Activated CD4-positive, alpha-beta T cell treated with anti-CD3 and anti-CD28 coated beads, Interleukin-2, amount 50 U/mL, for 4 hours (primary cell): ENCODE measurements at places on chromosomes 1 and 21.
A peak's percentile ranks its signal among the peaks of the same experiment; 100 is the strongest.

DNA sequence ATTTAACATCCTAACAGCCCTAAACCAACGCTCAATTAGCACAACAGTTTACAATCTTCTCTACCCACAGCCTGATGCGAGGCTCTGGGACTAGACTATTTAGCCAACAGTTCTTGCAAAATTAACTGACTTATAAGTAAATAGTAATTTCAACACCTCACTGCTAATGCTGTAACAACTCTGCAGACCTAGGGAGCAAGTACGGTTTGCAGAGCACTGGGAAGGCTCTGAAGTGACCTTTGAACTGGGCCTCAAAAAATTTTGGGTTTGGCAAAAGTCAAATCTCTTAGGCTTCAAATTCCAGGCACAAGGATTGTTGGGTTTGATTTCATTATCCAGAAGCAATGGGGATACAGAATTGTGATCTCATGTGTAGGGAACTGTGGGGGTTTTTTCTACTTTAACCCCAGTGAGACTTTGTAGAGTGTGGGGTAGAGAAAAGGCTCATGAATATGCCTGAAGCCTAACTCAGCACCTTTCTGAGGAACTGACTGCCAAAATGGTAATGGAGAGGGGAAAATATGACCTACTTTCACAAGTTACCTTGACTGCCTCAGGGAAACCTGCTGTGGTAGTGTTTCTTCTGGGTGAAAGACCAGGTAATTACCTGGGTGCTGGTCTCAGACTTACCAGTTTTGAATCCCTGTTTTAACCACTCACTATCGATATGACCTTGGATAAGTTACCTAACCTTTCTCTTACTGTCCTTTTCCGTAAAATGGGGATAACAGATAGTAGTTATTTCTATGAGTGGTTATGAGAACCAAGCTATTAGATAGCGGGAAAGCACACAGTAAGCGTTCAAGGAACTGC, 889 bp upstream of the TXLNA start:
- no peak for DNase-seq

DNA sequence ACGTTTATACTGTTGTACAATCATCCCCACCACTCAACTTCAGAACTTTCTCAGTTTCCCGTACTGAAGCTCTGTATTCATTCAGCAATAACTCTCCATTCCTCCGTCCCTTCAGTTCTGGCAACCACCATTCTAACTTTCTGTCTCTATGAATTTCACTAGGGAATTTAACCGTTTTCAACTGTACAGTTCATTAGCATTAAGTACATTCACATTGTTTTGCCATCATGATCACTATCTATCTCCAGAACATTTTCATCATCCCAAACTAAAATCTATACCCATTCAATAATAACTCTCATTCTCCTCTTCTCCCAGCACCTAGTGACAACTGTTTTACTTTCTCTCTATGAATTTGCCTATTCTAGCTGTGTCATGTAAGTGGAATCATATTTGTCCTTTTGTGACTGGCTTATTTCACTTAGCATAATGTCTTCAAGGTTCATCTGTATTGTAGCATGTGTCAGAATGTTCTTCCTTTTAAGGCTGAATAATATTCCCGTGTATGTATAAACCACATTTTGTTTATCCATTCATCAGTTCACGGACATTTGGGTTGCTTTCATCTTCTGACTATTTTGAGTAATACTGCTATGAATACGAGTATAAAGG, 75.0 kb downstream of the CEP350 start:
- no peak for DNase-seq

DNA sequence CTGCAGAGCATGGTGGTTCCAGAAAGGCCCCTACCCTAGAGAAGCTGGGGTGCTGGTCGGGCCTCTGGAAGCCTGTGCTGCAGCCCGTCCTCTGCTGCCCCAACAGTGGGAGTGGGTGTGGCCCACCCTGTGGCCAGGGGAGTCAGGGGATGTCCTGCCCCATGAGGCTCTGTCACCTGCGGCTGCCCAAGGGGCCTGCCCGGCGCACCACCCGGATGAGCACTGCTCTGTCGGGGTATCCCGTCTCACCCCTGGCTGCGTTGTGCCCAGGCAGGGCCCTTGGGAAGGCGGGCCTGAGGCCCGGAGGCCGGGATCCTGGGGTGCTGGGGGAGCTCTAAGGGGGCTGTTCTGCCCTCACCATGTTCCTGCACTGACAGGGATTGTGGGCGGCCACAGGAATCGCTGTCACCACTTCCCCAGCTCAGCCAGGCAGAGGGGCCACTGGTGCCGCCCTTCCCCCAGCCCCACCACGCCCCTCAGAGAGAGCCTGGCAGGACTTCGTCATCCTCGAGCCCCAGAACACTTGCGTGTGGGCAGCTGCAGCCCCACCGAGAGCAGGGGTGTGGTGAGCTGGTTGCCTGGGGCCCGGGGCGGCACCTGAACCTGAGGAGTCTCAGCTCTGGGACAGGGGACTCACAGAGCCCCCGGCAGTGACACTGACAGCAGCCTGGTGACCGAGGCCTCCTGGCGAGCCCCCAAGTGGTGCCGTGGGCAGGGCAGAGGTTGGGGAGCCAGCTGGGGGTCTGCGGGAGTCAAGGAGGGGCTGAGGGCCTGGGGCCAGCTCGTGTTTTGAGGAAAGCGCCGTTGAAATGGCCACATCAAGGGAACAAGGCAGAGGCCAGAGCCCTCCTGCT, 20.2 kb downstream of the PANK4 start:
- no peak for DNase-seq

DNA sequence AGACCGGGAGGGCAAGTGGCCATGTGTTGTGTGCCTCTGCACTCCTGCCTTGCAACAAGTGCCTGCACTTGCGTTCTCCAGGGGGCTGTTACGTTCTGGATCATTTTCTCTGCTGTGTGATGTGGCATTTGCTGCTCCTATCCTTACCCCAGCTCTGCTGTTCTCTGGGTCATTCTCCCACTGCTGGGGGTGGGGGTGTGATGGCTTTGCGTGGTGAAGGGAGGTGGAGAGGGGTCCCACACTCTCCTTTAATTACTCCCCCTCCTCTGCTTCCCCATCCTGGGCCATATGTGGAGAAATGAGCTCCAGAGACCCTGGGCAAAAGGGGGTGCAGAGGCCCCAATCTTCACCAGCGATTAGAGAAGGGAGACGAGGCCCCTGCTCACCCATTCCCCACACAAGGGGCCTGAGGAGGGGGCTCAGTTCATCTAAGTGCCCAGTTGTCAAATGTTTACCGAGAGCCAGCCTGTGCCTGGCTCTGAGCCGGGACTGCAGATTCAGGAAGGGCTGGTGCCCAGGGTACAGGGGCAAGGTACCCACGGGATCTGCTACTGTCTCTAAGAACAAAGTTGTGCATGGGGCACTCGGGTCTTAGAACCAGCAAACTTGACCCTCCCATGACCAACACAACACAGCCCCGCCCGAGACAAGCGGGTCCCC, 355.4 kb downstream of the PTPRU start:
- no peak for DNase-seq

GRCh38 chr1:187877220-187877619, 1048.5 kb downstream of the PLA2G4A start:
- DNase-seq: no peak

DNA sequence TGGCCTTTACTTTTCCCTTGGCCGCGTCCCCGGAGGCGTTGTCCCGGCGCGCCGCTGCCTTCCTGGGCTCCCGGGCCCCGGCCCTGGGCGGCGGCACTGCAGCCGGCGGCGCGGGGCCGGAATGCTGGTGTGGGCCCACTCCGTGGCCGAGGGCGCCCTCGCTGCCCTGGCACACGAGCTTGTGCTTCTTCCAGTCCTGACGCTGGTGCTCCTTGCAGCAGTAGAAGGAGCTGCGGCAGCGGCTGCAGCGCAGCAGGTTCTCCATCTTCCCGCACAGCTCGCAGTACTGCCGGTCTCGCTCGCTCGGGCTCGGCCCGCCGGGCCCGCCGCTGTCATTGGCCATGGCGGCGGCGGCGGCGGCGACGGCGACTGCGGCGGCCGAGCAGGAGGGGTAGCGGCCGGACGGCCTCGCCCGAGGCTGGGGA, 529 bp downstream of the EGLN1 start:
- DNase-seq: peak; percentile 36

GRCh38 chr21:29295066-29295650, 3.6 kb upstream of the BACH1 start:
- peak; percentile 12 for DNase-seq

- no peak for DNase-seq
These were observed 196.0 kb downstream of the RPS6KC1 start for GRCh38 chr1:213247038-213247437.

DNA sequence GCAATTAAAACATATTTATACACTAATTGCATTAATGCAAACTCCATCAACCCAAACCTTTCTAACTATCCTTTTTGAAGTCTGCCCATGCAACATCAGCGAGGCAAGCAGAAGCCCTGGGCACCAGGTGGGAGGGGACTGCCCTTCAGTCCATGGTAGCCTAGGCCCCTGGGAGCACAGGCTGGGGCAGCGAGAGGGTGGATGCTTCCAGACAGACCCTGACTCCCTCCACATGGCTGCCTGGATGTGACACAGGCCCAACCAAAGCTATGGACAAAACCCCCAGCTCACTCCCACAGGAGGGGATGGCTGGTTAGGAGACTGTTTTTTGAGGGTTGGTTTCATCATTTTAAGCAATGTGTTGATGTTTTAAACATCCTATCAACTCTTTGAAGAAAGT, 17.8 kb upstream of the LRRC47 start:
- DNase-seq: no peak

GRCh38 chr1:181179987-181180365, 91.5 kb downstream of the IER5 start:
- DNase-seq: peak; percentile 32

GRCh38 chr1:102183711-102184110, 187.0 kb upstream of the OLFM3 start:
- DNase-seq: no peak

GRCh38 chr1:40887012-40887378, 24.8 kb upstream of the CITED4 start:
- no peak for DNase-seq

- no peak for DNase-seq
These were observed 32.3 kb upstream of the GFI1 start for GRCh38 chr1:92519043-92519442.

DNA sequence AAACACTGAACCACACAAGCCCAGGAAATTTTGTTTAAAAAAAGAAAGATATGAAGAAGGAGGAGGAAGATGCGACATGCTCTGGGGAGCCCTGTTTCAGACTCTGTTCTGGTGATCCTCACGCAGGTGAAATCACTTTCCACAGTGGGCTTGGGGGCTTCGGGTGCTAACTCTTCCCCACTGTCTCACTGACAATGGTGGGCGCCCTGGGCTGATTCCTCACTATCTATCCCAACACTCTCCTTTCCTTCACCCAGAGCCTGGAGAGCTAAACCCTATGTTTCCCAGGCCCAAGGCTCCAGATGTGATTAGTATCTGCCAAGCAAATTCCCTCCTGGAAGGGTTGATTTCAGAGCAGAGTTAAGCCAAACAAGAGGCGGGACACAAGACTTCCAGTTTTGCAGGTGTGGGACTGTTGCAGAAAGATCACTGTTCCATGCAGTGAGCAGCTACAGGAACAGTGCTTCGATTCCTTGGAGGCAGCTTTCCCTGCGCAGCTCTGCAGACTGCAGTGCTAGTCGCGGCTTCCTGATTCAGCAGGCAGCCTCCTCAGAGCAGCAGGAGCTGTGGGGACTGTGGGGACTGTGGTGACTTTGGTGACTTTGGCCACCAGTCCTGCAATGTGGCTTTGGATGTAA, 168.3 kb downstream of the RHOU start:
- no peak for DNase-seq

DNA sequence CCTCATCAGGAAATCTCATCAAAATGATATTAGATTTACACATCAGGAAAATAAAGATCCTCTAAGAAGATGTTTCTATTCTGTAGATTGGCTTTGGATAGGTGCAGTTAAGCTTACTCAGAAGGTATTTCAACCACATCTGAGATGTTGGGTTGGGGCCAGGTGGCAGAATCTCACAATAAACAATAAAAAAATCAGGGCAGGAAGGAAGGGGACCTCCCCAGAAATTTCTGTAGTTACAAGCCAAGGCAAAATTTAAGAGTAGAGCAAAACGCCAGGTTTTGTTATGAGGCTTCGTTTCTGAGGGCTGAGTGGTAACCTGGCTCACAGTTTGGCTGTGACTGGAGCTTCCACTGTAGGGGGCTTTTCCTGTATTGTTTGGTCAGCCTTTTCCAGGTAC, 84.8 kb downstream of the HUNK start:
- no peak for DNase-seq

- no peak for DNase-seq
These were observed 9.3 kb downstream of the TMCC2 start for GRCh38 chr1:205236951-205237475.

GRCh38 chr1:78284354-78284753, 206.4 kb upstream of the PTGFR start:
- no peak for DNase-seq

- DNase-seq: no peak
These were observed 6.4 kb upstream of the DUSP12 start for GRCh38 chr1:161743231-161743630.

GRCh38 chr1:225522588-225523262, 94.9 kb upstream of the LBR start:
- DNase-seq: no peak

- no peak for DNase-seq
These were observed 16.0 kb downstream of the VANGL2 start for GRCh38 chr1:160416369-160416768.

GRCh38 chr1:207836591-207837347, 74.2 kb downstream of the CD34 start:
- no peak for DNase-seq

DNA sequence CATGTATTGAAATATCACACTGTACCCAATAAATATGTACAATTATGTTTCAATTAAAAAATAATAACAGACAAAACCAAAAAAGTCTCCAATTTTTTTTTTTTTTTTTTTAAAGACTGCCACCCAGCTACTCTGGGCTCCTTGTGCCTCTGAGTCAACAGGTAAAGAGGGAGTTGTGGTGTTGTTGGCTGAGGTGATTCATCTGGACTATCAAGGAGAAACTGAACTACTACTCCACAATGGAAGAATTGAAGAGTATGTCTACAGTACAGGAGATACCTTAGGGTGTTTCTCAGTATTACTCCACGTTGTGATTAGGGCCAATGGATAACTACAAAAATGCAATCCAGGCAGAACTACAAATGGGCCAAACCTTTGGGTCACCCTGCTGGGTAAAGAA, 67.9 kb downstream of the SCMH1 start:
- DNase-seq: no peak

DNA sequence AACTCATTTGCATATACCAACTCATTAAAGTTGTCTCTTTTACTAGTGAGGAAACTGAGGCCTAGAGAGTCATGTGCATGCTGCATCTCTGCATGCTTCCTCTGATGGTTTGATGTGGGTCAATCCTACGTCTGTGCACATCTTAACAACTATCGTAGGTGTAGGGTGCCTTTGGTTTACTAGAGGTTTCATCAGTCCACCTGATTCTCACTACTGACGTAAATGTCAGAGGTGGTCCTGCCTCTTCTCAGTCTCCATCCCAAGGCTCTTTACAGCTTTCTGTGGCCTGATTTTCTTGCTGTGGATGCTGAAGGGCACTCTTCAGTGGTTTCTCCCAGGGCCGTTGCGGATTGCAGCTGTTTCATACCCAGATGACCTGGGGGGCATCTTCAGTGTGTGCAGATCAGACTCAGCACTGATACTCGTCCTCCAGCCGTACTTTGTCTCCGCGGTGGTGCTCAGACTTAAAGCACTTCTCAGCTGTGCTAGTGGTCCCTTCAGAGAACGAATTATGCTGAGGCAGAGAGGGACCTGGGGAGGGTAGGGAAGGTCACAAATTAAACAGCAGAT, 407.0 kb downstream of the KIF26B start:
- DNase-seq: no peak
